ENCODE measurements at places on chromosomes 1 and 21. TPM values are rescaled to one million over a fixed set of nuclear protein-coding genes. Genes with fewer than 3 reads are reported as not detected.

Gene HRNR
- not detected for total RNA-seq

Gene DAB1
- 12.4 TPM for total RNA-seq

Gene LRRC47
- total RNA-seq = 84.2 TPM

Gene ACTN2
- 3,640 TPM for total RNA-seq

Gene GJA9
- total RNA-seq = not detected

DNA sequence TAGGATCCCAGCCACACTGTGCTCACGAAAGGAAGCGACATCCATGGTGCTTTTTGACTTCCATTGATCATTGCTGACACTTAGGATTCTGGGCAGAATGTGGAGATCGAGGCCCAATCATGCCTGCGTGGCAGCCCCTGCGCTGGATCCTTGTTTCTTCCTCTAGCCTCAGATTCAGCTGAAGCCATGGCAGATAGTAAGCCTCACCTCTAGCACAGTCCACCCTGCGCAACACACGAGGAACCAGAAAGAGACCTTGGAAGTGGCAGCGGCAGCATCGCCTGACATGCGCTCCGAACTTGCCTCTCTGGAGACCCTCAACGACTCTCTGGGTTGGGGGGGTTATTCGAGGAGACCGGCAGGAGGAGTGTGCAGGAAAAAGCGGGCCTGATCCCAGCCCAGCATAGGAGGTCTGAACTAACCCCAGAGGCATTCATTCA is 10.6 kb downstream of the HLX start:
- no peak for DNase-seq

GRCh38 chr21:43797925-43798715 is 8.7 kb downstream of the RRP1 start:
- no peak for DNase-seq

DNA sequence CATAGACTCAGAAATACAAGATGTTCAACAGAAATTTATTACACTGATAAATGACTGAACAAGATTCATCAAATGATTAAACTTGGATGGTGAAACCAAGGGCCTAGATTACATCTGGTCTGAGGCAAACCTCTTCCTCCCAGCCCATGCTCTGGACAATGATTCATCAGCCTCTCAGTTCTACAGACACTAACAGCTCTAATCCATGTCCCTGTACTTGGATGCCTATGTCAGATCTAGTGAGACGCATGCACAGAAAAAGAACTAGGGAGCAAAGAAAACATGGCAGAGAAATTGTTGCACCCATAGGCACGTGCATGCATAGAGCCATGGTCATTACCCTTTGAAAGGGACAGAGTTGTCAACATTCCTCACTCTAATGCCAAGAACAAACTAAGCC is 250.1 kb downstream of the KCNH1 start:
- DNase-seq = no peak

DNA sequence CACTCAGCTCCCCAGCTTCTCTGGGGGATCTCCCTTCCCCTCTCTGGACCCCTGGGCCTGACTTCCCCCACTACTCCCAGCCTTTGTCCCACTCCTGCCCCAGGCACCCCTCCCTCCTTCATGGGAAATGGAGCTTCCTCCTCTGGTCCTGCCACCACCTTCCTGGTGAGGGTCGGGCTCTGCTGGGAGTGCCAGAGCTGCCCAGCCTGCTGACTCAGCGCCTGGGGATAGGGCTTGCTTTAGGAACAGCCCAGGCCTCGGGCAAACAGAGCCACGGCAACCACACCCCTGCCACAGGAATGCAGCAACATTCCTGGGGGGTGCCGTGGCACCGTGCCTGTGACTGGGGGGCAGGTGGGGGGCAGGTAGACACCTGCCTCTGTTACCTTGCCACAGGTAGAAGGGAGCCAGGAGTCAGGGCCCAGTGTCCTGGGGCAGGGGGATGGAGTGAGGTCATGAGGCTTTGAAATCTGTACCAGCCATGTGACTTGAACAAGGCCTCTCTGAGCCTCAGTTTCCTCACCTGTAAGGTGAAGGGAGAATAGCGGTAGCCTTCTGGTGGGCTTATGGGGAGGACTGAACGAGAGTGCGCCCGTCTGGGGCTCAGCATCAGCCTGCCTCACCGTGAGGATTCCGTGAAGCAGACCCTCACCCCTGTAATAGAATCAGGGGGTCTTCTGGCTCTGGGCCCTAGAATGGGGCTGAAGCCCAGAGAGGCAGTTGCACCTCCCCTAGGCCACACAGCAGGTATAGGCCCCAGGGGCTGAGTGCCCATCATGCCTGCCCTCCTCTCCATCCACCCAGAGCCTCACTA is 17.8 kb upstream of the EPHA2 start:
- DNase-seq = no peak

GRCh38 chr1:28056129-28056925 is 32.1 kb downstream of the EYA3 start:
- no peak for DNase-seq

- DNase-seq = no peak
These were observed 28.0 kb downstream of the TMEM51 start for GRCh38 chr1:15181564-15181963.

- no peak for DNase-seq
These were observed 38.8 kb downstream of the CD160 start for GRCh38 chr1:145758116-145758515.

DNA sequence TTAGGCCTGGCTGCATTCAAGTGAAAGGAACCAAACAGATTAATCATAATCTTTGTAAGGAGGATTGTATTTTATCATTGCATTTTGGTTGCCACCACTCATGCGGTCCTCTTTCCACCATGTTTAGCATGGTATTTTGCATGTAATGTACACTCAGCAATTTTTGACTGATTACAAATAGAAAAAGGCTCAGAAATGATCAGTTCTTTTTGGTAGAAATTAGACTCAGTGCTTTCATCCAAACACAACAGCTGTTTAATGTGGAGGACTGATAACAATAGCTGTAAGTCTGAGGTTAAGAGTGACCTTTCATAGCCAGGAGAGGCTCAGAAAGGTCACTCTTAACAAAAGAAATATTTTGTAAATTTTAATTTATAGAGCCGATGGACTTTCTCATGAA is 25.3 kb upstream of the DPH5 start:
- no peak for DNase-seq
